ENCODE measurements at places on chromosomes 7 and 10.

DNA sequence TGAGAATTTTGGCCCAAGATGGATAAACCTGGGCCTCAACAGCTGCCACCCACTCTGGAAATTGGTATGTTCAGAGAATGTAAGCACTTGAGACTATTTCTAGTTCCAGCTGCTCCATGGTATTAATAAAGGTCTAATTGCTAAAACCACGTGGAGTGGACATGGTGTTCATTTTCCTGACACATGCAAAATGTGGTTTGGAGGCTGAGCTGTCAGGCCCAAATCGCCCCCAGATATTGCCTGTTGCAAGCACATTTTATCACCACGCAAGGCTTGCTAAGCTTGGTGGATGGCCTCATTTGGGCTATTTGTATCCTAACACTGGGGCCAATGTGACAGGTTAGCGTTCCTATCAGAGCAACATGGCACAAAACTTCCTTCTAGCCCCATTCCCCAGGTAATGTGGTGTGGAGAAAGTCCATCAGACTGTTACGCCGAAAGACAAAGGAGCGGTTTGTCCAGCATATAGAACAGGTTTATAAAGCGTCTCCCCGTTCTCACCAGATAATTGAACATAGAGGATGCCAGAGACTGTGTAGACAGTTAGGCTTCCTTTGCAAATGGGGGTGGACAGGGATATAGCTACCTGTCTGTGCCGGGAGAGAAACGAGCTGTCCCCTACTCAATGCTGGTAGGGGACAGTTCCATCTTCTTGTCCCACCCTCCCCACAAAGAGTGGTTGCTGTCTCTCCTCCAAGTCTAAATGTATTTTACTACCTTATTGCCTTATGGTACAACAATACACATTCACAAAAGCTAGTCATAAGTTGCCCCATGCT, 78.0 kb upstream of the ANKRD1 start:
- DNase-seq: no peak

- no peak for DNase-seq
These were observed 111.2 kb upstream of the PTN start for GRCh38 chr7:137454767-137455166.

DNA sequence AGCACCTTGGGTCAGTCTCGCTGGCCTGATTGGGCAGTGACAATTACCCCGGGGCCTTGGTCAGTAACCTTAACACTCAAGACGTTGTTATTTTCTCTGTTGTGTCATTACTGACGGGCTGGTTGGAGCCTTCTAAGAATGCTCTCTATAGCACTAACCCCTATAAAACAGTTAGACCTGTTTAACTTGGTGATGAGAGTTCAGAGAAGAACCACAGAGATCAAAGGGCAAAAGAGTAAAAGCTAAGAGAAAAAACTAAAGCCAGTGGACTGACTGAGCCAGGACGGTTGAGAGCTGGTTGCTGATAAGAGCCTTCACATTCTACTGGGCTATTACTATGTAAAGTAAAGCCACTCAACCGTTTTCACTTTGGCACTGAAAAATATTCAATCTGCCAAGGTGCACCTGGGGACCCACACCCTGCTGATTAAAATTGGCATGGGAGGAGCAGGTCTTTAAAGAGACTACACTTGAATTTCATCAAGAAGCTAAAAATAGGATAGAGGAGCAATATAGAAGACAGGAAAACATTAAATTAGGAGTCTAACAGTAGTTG, 13.6 kb upstream of the ITGB1 start:
- DNase-seq: no peak

DNA sequence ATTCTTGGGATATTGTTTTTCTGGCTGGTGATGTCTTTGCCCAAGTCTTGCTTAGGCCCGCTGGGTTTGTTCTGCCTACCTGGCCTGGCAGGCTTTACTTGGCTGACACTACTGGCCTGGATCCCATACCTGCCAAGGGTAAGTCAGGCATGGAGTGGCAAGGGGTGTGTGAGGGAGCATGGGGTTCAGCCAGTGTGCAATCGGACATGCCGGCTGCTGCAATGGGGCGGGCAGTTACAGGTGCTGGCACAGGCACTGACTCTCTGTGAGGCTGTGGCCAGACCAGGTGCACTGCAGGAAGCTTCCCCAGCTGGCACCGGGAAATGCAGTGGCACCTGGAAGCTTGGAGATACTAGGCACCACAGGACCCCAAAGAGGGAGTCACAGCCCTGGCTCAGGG, 168.4 kb downstream of the PON1 start:
- no peak for DNase-seq

GRCh38 chr10:35236739-35237138, 99.6 kb upstream of the CCNY start:
- no peak for DNase-seq

GRCh38 chr10:17241611-17242333, 13.7 kb downstream of the VIM start:
- DNase-seq: no peak

GRCh38 chr7:139026551-139026950, 9.3 kb downstream of the ZC3HAV1L start:
- DNase-seq: no peak

DNA sequence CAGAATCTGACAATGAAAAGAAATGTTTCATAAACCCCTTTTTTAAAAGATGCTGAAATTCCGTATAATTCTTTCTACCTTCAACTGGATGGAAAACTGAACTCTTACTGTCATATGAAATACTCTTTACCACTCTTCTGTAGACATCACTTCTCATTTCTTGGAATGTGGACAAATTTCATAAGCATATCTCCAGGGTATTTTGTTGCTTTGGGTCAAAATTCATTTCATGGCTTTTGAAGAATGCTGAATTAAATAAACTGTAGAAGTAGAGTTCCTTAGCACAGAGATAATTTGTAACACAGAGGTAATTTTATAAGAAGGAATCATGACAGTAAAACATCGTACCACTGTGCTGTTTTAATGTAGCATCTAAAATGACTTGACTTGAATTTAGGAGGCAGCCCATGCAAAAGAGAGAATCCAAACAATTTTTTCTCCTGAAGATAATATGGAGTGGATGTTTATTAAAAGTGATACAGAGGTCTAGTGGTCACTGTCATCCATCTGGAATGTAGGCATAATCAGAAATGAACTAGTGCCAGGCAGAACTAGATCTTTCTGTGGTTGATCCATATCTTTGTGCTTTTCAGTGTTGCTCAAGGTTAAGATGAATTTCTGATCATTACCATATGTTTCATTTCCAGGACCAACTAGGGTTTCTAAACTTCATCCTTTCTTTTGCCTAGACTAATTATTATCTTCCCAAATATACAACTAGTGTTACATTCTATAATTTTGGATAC, 492.0 kb downstream of the KIF20B start:
- DNase-seq: no peak

Measured in stimulated activated CD8-positive, alpha-beta memory T cell treated with anti-CD3 and anti-CD28 coated beads, Interleukin-15, amount 100 ng/mL, for 4 hours (primary cell).